ENCODE measurements at places on chromosomes 12 and 14.

- no peak for DNase-seq
Measured at GRCh38 chr14:91008759-91009409, 51.6 kb downstream of the RPS6KA5 start.

- no peak for DNase-seq
Measured at GRCh38 chr14:58712357-58712756, 74.6 kb downstream of the DACT1 start.

- DNase-seq = no peak
Measured at GRCh38 chr14:100445436-100446088, 122.4 kb downstream of the SLC25A47 start.

- DNase-seq = peak; percentile 33
Measured at GRCh38 chr12:80565271-80565670, 121.2 kb downstream of the PTPRQ start.

DNA sequence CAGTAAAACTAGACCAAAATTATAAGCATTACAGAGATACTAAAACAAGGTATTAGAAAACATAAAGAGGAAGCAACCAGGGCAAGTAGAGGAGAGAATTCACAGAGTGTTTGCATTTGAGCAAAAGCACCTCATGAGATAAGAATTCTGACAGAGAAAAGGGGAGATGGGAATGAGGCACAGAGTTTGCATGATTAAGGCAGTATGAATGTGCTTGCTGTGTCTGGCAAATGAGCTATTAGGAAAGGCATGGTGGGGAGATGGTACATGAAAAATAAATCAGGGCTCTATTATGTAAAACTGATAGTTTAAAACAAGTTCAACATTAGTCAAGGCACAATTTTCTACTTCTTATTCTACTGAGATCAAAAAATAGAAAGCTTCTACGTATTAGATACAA is 23.1 kb downstream of the GARIN6 start:
- no peak for DNase-seq

- no peak for DNase-seq
Measured at GRCh38 chr12:103887738-103888137, 42.5 kb upstream of the HSP90B1 start.

DNA sequence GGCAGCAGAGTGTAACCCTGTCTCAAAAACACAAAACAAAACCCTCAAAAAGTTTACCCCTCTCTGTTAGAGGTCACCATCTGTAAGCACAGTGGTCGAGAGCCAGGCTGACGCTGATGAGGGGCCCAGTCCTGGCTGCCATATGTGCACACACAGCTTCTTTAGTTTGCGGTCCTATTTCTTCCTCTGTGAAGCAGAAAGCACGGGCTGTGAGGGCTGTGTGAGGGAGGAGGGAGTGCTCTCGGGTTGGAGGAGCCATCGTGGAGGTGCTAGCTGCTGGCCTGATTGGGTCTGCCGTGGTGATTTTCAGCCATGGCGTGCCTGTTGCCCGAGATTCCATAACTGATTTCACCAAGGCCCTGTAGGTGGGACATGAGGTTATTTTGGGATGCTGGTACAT is 3.5 kb downstream of the ULK1 start:
- no peak for DNase-seq

DNA sequence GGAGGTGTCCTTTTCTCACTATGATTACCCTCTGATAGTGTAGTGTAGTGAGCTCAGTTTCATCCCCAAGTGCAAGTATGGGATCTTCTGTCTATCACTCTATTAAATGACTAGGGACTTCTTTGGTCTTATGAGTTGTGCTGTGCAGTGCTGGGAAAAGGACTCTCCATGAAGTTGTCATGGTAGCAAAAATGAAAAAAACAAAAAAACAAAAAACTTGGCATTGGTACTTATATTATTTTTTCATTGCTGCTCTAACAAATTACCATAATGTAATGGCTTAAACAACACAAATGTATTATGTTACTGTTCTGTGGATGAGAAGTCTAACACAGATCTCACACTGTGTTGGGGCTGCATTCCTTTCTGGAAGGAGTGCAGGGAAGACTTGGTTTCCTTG is 393.1 kb upstream of the NOVA1 start:
- no peak for DNase-seq

DNA sequence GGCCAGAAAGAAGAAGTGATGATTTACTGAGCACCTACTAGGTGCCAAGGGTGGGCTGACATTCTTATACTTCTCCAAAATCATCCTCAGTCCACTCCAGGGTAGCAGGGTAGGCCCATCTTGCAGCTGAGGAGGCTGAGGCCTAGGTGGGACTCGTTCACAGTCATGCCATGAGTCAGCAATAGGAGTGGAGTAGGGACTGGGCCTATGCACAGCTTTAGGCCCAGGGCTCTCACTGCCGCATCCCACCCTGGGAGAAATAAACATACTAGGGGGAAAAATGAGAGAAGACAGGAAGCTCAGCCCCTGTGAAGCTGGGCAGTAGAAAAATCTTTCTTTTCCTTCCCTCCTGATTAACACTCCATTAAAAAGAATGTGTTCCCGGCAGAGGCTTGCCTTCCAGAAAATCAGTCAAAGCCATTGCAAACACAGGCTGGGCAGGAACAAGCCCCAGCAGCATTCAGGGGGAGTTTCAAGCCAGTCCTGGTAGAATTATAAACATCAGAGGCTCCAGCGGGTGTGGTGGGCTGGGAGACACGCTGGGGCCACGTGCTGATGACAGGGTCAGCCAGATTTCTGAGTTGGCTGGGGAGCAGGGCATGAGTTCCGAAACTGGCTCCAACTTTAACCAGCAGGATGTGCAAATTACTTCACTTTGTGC is 1.8 kb downstream of the HSPB8 start:
- no peak for DNase-seq

Data from germinal center (tissue), 1 donor.